ENCODE measurements at places on chromosomes 4 and X. TPM values are rescaled to one million over a fixed set of nuclear protein-coding genes. Genes with fewer than 3 reads are reported as not detected.

The MAGEB2 gene
- total RNA-seq: not detected

The KIF4A gene
- 1.0 TPM for total RNA-seq

The RHOXF2 gene
- not detected for total RNA-seq

The C4orf46 gene
- 3.4 TPM for total RNA-seq

The GLRA3 gene
- total RNA-seq: not detected

The SNCA gene
- 5.3 TPM for total RNA-seq

The LYAR gene
- total RNA-seq: 14.6 TPM

The LANCL3 gene
- total RNA-seq: 1.9 TPM

The GNRHR gene
- total RNA-seq: not detected

The F8 gene
- total RNA-seq: 28.2 TPM

The TBC1D8B gene
- 11.1 TPM for total RNA-seq

The RS1 gene
- total RNA-seq: not detected

The SPANXC gene
- not detected for total RNA-seq

GRCh38 chr4:161188578-161188977 lies 975.2 kb downstream of the FSTL5 start:
- DNase-seq: no peak

- no peak for DNase-seq
Observed at GRCh38 chr4:154574311-154574710, 11.5 kb downstream of the FGB start.

DNA sequence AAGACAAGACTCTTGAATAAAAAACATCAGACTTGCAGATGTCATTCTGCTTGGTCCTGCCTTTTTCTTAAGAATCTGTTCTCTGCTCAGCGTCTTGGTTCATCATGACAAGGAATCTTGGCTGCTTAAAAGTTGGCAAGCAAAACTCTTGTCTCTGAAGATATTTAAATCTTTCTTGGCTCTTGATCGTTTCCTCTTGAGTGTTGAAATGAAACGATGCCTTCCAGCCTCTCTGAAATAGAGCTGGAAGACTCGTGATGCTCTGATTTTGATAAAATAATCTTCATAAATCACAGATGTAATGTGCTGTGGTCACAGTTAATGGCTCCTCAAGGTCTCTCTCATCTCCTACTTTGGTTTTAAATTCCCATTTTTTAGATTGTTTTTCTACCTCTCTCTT lies 39.9 kb upstream of the TMEM192 start:
- no peak for DNase-seq

DNA sequence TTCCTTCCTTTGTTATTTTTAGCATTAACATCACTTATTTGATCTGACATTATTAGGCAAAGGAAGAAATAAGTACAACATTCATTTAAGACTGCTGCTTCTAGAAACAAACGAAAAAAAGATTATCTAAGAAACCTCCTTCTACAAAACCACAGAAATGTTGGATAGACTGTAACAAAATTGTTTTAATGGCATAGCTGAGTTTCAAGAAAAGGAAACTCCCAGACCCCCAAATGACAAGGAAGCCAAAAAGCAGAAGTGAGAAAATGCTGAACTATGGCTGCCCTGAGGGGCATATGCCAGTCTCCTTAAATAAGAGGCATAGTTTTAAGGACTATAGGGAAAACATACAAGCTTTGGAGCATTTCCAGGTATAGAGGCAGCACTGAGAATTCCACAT lies 1431.6 kb upstream of the TENM3 start:
- DNase-seq: no peak

GRCh38 chr4:186144946-186145569 lies 40.6 kb downstream of the FAM149A start:
- peak; percentile 62 for DNase-seq

GRCh38 chr4:150299816-150300215 lies 221.6 kb downstream of the DCLK2 start:
- no peak for DNase-seq

DNA sequence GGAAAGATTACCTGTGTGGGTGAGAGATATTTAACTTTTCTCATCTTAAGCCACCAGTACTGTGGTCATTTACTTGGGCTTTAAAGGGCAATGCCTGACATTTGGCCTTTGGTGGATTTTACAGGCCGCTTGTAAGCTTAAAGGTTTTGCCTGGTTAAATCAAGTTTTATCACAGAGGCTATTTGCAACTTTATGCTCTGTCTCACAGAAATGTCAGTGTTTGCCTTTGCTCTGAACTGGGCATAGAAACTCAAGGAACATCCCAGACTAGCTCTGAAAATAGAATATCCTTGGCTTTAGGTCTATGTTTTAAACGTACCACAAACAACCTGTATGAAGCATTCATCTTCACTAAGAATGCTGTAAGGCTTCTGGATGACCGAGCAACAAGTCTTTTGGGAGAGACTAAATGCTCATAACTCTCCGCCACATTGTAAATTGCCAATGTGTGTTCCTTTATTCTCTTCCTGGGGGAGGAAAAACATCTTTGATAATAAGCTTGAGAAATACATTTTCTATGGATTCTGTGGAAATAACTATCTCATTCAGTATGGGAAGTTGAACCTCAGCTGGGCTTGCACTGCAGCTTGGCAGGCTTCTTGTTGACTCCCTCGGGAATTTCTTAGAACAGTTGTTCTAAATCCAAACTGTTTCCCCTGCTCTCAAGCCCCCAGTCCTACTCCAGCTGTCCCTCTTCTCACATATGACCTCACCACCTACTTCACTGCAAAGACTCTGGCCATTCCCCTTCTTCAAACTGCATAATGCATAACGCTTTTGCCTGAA lies 105.8 kb upstream of the WDR44 start:
- no peak for DNase-seq

GRCh38 chr4:109334129-109335105 lies 32.0 kb upstream of the COL25A1 start:
- DNase-seq: no peak

DNA sequence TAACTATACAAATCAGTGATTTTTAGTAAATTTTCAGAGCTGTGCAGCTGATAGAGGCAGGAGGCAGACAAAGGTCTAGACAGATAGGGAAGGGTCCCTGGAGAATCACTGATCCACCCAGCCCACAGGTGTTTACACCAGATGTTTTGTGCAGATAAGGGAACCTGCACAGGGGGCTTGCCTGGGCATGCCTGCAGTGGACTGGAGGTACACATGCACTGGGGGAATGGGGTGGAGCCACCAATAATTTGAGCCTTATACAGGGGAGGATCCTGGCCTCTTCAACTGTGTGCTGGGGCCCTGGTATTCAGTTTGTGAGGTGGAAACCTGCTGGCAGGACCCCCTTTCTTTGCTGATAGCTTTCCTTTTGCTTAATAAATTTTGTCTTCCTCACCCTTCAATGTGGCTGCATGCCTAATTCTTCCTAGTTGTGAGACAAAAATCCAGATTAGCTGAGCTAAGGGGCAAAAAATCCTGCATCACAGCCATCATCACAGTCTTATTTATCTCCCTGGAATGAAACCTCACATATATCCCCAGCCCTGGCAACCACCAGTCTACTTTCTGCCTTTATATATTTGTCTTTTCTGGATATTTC lies 102.8 kb downstream of the KDM6A start:
- no peak for DNase-seq

DNA sequence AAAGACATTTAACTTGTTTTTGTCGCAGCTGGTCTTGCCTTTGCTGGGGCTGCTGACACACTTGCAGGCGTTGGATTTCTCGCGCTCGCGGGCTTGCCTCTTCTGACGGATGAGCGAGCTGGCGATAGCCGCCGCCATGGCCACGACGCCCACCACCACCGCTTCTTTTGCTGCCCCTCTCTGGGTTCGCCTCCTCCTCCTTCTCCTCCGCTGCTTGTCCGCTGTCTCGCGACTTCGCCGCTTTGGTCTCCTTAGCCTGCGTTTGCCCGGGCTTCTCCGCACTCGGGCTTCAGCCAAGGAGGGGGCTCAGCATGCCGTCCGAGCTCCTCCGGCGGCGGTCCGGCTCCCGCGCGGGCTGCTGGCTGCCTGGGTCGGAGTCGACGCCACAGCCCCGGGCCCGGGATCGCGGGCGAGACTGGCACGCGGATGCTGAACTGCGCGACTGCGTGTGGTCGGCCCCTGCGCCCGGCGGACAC lies 613 bp downstream of the FGF13 start:
- peak; percentile 42 for DNase-seq

- no peak for DNase-seq
Observed at GRCh38 chr4:101846550-101846949, 56.0 kb downstream of the BANK1 start.

GRCh38 chr4:858831-859451 lies 33.0 kb upstream of the CPLX1 start:
- DNase-seq: no peak

DNA sequence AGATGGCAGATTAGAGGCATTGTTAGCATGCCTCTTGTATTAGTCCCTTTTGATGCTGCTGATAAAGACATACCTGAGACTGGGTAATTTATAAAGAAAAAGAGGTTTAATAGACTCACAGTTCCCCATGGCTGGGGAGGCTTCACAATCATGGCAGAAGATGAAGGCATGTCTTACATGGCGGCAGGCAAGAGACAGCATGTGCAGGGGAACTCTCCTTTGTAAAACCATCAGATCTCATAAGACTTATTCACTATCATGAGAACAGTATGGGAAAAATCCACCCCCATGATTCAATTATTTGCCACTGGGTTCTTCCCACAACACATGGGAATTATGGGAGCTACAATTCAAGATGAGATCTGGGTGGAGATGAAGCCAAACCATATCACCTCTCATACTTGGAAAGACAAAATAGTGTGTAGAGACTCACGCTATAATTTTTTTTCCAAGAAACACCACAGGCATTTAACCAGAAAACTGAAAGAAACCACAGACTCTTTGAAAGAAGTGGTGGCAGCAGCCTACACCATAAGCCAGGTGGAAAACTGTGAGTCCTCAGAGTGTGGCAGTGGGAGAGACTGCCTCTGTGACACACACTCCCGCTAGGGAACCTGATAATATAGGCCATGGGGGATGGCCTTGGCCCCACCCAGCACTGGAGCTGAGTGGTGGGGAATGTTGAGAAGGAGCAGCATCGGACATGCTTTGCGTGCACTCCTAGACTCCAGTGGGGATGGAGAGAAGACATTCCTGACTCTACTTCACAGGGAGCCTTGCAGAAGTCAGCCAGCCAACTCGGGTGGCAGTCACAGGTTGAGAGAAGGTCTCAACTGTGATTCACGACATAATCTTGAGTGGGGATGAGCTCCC lies 51.5 kb downstream of the SLC2A9 start:
- no peak for DNase-seq

DNA sequence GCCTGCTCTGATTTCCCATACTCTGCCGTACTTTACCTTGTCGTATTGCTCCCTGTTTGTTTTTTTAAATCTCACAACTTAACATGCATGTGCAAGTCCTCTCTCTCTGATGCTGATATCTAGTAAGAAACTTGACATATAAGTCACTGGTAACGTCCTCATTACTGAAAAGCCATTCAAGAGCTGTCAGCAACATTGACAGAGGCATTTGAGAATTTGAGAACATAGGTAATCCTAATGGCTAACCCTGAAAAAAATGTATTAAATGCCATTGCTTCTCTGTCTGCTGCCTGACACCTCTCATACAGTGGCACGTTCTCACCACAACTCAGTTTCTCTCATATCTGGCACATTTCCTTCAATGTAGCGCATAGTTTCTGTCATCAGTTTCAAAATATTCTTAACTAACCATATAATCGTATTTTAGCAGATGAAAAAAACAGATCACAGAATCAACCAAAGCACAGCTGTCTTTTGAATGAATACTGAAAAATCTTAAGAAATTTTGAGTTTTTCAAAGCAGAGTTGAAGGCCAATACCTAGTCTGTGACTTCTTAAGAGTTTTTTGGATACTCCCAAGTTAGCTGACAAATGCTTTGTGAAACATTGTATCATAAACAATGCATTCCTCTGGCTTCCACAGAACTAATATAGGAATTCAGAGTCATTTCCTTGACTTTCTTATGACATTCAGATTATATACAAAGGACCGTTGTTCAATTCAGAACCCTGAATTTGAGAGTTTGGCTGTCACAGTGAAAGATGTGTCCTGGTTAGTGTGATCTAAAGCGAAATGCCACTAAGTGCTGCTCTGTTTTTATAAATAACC lies 996.4 kb downstream of the C4orf33 start:
- no peak for DNase-seq

GRCh38 chr4:80184053-80184824 lies 13.1 kb upstream of the PRDM8 start:
- DNase-seq: peak; percentile 91

DNA sequence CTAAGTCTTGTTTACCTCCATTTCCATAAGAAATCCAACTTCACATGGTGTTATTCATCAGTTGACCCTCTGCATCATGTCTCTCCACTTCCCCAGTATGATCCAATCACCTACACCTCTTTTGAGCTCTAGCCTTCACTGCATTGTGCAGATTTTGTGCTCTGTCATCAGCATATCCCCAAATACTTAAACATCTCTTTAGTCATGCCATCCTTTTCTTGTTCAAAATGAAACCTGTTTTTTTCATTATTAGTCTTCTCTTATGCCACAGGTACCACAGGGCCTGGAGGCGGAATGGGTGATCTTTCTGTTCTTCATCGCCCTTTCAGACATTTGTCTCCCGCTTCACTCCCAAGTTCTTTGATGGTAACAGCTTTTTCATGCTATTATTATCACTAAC lies 382.7 kb upstream of the GALNTL6 start:
- DNase-seq: no peak

DNA sequence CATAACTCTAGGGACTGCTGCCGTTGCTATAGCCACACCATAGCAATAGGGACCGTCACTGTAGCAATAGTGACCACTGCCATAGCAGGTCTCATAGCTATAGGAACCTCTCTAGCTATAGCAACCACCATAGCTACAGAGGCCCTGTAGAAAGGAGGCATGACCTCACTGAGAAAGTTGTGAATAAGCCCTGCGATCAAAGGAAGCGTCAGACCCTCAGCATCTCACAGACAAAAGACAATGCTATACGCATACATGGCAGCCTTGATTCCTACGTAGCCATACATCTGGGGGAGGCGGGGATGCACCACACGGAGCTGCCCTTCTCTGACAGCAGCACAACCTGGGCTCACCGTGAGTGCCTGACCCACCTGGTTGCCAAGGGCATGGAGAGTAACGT lies 88.5 kb downstream of the MTMR1 start:
- no peak for DNase-seq

GRCh38 chrX:154918060-154918483 lies 31.9 kb downstream of the F8A1 start:
- DNase-seq: peak; percentile 55

- DNase-seq: no peak
Observed at GRCh38 chr4:83917572-83917971, 381.7 kb downstream of the GPAT3 start.

- DNase-seq: no peak
Observed at GRCh38 chr4:174084981-174085380, 198.5 kb downstream of the FBXO8 start.

All from ureter (tissue), 1 donor.